Cerebellar nuclear complex (tissue), 1 donor: ENCODE measurements at places on chromosomes 1 and 21.

- DNase-seq = peak; percentile 35
These were observed at the start of gene FABP3 for GRCh38 chr1:31373056-31373896. Gene FABP3, minus strand, starts transcription at chr1:31373076. Its CDS starts 62 bp downstream, at chr1:31373014.

- DNase-seq = no peak
These were observed 216.1 kb upstream of the TMEM51 start for GRCh38 chr1:14937288-14937949.

DNA sequence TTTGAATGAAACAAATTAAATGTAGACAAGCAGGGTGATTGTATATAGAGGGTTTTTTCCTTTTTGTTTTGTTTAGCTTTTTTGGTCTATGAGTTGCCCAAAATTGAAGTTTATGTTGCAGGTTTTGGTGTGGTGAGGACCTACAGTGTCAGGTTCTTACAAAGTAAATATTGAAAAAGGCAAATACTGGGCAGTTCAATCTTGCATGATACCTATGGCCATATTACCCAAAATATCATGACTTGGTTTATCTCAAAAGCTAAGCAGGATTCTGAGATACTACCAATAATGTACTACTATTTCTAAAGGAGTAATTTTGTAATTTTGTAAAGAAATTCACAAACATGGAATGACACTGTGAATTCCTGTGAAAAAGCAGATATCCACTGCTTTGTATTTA lies 1.8 kb downstream of the DNAJB4 start:
- DNase-seq = no peak

DNA sequence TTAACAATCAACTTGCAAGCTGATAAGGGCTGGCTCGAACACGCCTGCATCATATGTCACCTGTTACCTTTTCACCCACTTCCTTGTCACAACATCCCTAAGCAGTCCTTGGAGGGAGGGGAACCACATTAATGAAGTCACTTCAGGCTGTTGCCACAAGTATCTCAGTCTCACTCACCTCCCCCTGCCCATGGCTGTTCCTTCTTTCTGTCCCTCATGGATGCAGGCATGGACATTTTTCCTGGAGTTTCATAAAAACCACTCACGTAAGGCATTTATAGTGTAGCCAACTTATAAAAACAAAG lies 76.8 kb upstream of the ANGPTL1 start:
- no peak for DNase-seq

DNA sequence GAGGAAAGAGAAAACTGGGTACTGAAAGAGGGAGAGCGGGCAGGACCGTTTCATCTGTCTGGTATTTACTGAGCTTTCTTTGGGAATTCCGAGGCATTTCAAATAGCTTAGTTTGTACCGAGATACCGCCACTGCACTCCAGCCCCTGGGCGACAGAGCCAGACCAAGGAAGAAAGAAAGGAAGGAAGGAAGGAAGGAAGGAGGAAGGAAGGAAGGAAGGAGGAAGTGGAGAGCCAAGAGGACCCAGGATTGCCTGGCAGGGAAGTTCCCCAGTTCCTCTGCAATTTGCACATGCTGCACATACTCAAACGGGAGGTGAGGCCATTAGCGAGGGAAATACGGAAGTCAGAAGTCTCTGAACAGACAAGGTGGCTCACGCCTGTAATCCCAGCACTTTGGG lies 961 bp upstream of the FUCA1 start:
- DNase-seq = no peak

- no peak for DNase-seq
These were observed 18.5 kb downstream of the CDCP2 start for GRCh38 chr1:54134295-54134694.

- no peak for DNase-seq
These were observed 21.8 kb downstream of the ADARB1 start for GRCh38 chr21:45096217-45096616.

DNA sequence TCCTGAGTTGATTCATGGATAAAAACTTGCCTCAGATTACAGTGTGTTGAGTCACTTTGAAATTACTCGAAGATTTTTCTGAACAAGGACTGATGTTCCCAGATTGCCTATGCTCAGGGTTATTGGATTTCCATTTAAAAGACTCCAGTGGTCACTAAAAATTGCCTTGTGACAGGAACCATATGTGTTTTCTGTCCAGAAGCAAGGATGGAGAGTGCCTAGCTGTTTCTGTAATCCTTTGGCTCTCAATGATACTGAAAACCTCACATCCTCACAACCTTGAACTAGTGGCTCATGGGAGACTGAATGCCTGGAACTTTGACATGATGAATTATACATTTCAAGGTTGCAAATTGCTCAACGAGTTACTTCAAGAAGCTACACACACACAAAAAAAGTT lies 1271.8 kb downstream of the BRINP3 start:
- no peak for DNase-seq

DNA sequence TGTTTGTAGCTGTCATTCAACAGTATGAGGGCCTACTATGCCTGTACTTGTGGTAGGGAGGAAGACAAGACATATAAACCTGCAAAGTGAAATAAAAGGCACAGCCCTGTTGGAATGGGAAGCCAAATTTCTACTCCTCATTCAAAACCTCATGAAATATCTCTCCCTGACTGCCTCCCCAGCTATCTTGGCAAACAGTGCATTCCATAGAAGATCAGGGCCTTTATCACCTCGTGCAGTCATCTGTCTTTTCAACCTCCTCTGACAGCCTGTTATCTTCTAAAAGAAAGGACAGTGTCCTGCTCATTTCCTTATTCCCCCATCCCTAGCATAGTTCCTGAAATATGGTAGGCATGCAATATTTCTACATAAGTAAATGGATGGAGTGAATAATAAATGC lies 71.0 kb downstream of the SH3GLB1 start:
- DNase-seq = no peak

DNA sequence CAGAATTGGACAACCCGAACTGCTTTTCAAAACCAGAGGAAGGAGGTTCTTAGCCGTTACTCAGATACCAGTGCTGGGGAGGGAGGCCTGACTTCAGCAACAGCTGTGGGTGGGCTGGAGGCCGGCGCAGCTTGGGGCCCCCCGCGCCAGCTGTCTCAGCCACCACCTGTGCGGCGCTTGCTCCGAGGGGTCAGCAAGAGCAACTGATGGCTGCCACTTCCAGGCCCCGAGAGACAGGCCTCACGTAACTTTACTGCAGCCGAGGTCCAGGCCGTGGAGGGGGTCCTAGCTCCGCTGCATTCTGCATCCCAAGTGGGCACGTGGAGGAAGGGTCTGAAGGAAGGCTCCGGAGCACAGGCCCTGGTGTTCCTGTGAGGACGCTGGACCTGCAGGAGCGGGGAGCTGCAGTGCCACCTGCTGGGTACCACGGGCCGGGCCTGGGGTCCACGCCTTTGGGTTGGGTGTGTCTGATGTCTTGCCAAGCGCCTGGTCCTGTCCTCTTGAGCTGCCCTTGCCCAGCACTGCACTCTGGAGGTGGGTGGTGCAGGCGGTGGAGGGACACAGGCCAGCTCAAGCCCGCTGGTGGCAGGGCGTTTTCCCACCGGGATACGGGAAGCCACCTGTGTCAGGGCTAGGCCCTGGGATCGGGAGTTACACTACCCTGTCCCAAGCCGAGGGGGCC lies 9.8 kb downstream of the THAP3 start:
- no peak for DNase-seq

DNA sequence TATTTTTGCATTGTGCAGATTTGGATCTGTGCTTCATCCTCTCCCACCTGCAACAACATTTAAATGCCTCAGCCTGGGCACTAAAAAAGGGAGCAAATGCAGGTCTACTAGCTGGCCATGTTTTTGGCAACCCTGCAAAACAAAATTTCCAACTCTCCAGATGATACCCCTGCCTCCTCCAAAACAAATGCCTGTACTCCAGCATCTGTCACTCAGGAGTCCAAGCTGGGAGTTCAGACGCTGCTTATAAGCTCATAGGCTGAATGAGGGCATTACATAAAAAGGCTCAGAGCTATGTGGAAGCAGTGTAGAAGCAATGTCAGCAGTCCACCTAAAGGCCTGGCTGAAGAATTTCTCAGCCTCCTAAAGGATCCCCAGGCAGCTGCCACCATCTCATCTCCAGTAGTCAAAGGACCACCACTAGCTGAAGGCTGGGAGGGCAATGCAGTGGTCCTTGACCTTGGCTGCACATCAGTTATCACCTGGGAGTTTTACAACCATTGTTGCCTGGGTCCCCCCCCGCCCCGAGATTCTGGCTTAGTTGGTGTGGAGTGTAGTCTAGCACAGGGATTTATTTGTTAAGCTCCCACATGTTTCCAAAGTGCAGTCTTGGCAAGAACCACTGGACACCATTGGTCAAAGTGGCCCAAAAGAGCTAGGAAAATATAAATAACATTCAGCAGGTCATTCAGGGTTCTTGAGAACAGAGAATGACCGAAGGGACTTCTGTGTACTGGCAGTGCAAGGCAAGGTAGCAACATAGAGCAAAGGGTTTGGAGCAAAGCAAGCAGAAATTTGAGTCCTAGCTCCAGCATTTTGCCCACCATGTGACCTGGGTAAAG lies 57.2 kb downstream of the ITPKB start:
- no peak for DNase-seq

GRCh38 chr1:98421085-98421435 lies 240.5 kb upstream of the SNX7 start:
- DNase-seq = no peak

GRCh38 chr1:100924212-100924611 lies 28.3 kb downstream of the SLC30A7 start:
- DNase-seq = no peak

GRCh38 chr1:6612641-6613360 lies 730 bp upstream of the PHF13 start:
- no peak for DNase-seq

- DNase-seq = no peak
These were observed 200.8 kb upstream of the VAMP3 start for GRCh38 chr1:7570311-7570710.

- no peak for DNase-seq
These were observed 51.5 kb upstream of the RUNX3 start for GRCh38 chr1:24981631-24982005.

DNA sequence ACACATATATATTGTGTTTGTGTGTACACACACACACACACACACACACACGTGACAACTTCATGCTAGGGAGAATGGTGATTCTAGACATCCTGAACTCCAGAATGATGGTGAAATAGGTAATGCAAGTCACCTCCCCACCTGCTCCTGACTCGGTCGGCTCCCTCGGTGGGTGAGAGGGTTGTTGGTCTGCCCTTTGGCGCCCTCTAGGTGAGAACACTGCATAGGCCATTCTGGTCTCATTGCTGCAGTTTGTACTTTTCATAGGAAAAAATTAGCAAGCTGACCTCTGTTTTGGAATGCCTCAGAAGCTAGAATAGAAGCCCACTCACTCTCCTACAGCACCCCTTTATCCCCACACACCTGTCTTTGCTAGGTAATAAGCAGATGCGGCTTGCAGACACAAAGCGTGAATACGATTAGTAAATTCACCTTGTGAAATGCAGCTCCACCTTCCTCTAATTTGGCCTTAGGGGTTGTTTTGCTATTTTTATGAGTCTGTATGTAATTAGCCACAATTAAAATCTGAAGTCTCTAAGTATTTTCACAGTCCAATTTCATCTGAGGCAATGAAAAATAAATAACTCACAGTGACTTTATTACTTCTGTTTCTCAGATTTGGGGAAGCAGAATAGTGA lies 130.0 kb upstream of the KCNJ15 start:
- peak; percentile 45 for DNase-seq

- DNase-seq = no peak
These were observed 92.8 kb upstream of the CACNA1E start for GRCh38 chr1:181390410-181391077.

- DNase-seq = no peak
These were observed 44.6 kb downstream of the MIGA1 start for GRCh38 chr1:77824079-77824478.

GRCh38 chr1:93346421-93346993 lies 800 bp downstream of the DR1 start:
- no peak for DNase-seq

- no peak for DNase-seq
These were observed 28.0 kb downstream of the PTBP2 start for GRCh38 chr1:96749618-96750017.

GRCh38 chr1:48030696-48031365 lies 33.6 kb upstream of the TRABD2B start:
- DNase-seq = no peak

DNA sequence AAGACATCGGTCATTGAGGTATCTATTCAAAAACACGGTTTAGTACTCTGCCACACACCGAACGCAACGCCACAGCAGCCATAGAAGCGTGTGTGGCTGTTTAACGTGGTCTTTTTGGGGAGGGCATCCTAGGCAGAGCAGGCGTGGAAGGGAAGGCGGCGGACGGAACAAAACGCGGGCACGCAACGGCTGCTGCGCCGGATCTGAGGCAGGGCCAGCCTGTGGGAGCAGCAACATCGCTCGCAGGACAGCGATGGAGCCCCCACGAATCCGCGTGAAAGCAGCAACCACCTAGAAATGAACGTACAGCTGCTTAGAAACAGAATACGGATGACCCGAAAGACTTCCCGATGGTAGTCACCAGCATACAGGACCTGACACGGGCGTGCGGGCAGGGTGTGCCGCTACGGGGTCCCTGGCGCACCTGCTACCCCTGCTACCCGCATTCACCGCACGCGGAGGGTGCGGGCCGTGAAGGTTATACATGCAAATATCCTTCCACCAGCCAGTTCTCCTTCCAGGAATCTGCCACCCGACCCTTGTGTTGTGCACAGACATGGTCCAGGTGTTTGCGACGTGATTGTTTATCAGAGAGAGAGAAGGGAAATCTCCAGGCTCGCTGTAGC lies 114.4 kb upstream of the COL6A1 start:
- DNase-seq = no peak

DNA sequence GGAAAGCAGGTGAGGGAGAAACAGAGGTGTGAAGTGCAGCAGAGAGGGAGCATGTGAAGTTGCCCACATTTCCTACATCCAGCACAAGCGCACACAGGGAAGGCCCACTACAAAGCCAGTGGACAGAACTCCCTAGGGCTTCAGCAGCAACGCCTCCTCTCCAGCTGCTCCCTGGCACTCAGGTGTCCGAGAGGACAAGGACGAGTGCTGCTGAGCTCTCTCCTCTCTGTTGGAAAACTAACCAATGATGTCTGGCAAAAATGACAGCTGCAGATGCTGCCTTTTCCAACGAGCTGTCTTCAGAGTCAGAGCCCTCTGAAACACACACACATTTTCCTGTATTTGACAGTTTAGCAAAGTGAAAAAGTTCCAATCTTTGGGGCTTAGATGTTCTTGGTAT lies 86.8 kb downstream of the HSF2BP start:
- no peak for DNase-seq

GRCh38 chr1:29767769-29768425 lies 531.6 kb downstream of the PTPRU start:
- DNase-seq = no peak

- no peak for DNase-seq
These were observed 345.1 kb downstream of the LMO4 start for GRCh38 chr1:87673748-87674147.

DNA sequence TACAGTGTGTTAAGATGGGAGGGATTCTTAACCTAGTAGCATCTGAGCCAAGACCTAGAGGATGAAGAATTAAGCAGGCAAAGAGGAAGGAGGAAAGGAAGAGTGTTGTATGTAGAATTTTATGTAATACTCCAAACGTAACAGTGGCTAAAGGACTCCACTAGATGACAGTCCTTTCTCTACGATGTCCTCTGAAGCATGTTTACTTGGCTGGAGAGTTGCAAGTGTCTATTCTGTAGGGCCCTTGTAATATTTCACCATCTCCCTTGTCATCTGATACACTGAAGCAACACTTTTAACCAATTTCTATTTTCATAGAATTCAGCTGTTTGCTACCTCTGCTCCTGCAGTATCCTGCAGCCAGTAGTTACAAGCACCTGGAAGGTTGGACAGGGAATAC lies 2.2 kb upstream of the YBX1 start:
- DNase-seq = no peak

GRCh38 chr21:29477941-29478340 lies 179.2 kb downstream of the BACH1 start:
- DNase-seq = no peak

- no peak for DNase-seq
These were observed 32.1 kb upstream of the ZNF362 start for GRCh38 chr1:33224166-33224707.
